ENCODE measurements at places on chromosomes 13 and 19.

DNA sequence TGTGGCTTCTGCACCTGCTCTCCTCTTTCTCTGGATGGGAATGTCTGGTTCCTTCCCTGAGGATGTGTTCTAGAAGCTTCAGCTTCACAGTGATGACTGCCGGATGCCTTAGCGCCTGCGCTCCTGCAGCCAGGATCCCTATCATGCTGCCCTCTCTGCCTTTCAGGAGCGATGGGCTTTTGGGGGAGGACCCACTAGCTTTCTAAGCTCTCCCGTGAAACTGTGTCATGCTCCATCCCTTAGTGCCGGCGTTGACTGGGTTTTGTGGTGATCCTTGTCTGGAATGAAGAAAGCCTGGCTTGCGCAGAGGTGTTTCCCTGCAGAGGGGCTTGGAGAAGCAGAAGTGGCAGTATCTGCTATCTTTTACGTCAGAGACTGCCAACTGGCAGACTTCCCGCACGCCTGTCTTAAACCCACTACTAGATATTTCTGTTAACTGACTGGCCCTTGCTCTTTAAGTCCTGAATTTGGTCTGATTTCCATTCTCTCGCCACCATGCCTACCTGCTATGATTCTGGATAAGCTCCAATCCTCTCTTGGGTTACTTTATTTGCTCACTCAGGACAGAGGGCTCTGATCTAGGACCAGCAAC, 3.8 kb upstream of the KMT2B start:
- DNase-seq, result no peak

GRCh38 chr19:46784262-46785053, 3.9 kb downstream of the SLC1A5 start:
- peak; percentile 96 for DNase-seq

- DNase-seq, result no peak
These were observed 29.1 kb downstream of the PLEKHJ1 start for GRCh38 chr19:2207008-2207407.

DNA sequence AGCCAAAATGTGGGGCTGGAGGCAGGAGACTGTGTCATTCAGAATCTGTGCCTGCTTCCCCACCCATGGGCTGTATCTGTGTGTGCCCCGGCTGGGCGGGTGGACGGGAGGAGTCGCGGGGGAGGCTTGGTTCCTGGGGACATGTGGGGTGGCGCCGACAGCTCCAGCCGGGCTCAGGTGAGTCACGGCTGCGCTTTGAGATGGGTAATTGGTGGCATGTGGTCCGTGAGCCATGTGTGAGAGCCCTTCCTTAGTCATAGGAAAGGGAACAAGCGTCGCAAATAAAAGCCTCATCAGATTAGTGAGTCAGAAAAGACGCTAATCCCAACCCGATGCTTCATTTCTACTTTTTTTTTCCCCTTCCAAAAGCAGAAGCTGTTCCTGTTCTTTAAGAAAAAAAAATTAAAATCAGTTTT, 118.6 kb upstream of the ZNF536 start:
- no peak for DNase-seq

GRCh38 chr19:40348961-40349507, 539 bp downstream of the PLD3 start:
- peak; percentile 28 for DNase-seq

DNA sequence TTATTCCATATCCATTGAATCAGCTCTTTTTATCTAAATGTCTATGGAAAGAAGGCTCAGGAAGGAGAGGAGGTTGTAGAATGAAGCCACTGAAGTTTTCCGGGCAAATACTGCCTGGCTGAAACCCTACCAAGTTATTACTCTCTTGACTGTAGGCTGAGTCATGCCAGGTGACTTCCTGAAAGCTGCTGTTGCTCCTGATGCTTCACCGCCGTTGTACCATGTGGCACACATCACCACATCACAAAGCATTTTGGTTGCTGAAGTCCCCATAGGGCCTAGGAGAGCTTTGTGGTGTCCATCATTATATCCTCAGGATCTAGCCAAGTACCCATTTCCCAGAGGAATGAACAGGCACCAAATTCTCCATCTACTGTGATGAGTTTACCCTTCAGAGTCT, 11.1 kb upstream of the TDRD12 start:
- DNase-seq, result no peak

- no peak for DNase-seq
These were observed 111.1 kb downstream of the LACC1 start for GRCh38 chr13:43990829-43991228.

DNA sequence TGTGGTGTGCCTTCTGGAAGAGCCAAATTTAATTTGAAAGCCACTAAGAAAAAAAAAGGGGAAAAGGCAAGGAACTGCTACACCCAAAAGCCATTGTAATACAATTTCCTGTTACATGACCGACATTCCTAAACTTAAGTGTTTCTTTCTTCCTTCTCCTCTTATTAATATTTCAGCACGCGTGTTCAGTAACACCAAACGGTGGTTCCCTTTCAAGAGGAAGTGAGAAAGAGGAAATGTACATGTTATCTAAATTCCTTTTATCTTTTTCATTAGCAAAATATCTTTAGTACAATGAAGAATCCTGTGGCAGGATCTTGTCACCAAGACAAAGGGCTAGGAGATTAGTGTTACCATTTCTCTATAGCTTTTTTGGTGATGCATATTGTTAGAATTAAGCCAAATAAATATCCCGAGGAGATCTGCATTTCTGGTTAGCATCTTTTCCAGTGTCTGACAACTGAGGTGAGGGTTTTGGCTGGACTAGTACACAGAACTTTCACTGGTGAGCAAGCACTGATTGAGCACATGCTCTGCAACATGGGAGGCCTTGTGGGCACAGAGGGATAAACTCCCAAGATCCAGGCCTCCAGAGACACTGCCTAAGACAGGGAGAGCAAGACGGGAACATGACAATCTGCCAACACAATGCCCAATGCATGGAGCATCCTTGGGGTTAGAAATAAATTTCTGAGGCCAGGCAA, 22.1 kb downstream of the LATS2 start:
- DNase-seq, result no peak

DNA sequence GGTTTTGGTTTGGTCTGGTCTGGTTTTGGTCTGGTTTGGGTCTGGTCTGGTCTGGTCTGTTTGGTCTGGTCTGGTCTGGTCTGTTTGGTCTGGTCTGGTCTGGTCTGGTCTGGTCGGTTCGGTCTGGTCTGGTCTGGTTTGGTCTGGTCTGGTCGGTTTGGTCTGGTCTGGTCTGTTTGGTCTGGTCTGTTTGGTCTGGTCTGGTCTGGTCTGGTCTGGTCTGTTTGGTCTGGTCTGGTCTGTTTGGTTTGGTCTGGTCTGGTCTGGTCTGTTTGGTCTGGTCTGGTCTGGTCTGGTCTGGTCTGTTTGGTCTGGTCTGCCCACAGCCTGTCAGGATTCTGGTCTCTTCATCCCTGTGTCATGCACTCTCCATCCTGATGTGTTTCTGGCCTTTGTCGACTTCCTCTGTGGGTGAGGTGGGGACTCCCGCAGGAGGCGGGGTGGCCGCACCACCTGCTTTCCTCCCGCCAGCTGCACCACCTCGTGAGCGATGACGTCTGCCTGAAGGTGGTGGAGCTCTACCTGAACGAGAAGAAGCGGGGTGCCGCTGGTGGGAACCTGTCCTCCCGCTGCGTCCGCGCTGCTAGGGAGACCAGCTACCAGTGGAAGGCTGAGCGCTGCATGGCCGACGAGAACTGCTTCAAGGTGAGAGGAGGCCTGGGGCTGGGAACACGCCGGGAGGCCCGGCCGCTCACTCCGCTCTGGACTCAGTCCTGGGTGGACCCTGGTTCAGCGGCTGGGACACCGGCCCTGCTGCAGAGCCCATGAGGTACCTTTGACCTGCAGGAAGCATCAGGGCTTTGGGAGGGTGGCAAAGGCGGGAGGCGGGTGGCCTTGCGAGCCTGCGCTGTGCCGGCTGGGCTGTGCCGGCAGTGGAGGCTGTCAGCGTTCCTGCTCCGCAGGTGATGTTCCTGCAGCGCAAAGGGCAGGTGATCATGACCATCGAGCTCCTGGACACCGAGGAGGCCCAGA, 12.9 kb upstream of the F2RL3 start:
- DNase-seq, result no peak

DNA sequence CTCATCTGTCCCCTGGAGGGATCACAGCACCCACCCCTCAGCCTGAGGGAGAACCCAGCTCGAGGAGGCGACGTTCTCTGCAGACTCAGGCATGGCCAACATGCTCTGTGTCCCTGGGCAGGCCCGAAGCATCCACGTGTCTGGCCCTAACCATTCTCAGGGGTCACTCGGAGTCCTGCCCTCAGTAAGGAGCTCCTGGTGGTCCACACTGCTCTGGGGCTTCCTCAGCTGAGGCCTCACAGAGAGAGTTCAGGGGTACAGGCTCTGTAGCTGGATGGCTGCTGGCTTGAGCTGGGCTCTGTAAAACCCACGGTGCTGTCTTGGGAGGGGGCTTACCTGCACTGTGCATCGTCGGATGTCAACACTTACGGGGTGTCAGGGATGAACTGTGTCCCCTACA, 4.4 kb upstream of the SIGLEC8 start:
- DNase-seq, result no peak

GRCh38 chr19:10334588-10335351, 1.4 kb upstream of the RAVER1 start:
- peak; percentile 85 for DNase-seq

DNA sequence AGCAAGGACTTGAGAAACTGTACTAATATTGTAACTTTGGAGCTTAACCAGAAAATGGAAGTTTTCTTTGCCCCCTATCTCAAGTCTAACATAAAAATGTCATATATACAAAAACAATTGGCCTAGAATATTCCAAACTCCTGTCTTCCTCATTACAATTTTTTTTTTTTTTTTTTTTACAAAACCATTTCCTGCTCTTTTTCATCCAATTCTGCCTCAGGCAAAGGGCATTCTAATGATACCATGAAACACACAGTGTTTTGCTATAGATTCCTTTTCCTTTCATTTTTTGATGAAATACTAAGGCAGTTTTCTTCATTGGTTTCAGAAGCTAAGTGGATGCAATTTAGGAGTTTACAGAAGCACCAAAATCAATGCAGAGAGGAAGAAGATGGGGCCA, 119.7 kb downstream of the LHFPL6 start:
- no peak for DNase-seq

- DNase-seq, result no peak
These were observed 41.8 kb downstream of the RNASEH2B start for GRCh38 chr13:50951366-50951765.

DNA sequence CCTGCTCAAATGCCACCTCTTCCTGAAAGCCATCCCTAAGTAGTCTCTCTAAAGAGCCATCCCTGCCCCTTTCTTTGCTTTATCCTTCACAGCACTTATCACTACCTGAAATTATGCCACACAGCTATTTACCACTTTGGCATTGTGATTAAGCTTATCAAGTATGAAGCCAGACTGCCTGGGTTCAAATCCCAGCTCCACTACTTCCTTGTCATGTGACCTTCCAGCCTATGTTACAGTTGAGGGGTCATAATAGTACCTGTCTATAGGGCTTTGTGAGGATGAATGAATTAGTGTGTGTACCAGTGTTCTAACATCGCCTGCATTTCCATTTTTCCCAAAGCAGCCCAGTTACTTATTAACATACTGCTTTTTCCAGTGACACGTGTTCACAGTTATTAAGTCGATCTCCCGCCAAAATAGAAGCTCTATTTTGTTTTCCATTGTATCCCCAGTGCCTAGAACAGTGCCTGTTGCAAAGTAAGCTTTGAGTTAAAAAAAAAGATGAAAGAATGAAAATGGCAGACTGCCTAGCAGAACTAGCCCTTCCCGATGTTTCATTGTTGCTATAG, 32.8 kb downstream of the ZSWIM9 start:
- no peak for DNase-seq

GRCh38 chr13:32824675-32825074, 191.5 kb upstream of the KL start:
- DNase-seq, result no peak

DNA sequence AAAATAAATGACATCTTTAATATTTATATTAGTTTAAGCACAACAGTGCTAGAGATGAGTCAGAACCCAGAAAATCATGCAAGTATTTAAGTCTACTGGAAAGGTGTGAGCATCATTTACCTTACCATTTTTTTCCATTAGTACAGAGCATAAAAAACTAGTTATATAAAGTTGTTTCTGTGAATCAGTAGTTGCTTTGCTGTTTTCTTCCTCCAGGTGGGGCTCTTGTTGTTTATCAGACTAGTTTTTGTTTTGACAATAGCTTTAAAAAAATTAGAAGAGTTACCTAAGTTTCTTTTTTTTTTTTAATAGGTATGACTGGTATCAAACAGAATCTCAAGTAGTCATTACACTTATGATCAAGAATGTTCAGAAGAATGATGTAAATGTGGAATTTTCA, 12.7 kb downstream of the SUGT1 start:
- no peak for DNase-seq

DNA sequence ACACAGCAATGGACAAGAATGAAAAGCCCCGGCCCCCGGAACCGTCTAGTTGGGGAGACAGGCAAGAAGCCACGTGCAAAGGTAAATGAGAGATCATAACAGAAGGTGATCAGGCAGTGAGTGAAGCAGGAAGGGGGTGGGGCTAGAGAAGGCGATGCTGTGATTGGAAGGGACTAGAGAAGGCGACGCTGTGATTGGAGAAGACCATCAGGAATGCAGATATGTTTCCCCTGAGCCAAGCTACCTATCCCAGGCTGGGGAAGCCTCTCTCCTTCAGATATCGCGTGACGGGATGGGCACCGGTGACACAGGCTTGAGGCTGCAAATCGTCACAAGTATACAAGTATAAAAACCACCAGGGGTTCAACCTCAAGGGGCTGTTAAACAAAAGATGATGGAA, 21.8 kb downstream of the DCAF15 start:
- DNase-seq, result no peak

GRCh38 chr19:6735181-6735911, 2.0 kb downstream of the GPR108 start:
- no peak for DNase-seq

- no peak for DNase-seq
These were observed 17.4 kb upstream of the ZNF543 start for GRCh38 chr19:57302727-57303401.

GRCh38 chr19:731000-731399, 19.9 kb upstream of the MISP start:
- no peak for DNase-seq

DNA sequence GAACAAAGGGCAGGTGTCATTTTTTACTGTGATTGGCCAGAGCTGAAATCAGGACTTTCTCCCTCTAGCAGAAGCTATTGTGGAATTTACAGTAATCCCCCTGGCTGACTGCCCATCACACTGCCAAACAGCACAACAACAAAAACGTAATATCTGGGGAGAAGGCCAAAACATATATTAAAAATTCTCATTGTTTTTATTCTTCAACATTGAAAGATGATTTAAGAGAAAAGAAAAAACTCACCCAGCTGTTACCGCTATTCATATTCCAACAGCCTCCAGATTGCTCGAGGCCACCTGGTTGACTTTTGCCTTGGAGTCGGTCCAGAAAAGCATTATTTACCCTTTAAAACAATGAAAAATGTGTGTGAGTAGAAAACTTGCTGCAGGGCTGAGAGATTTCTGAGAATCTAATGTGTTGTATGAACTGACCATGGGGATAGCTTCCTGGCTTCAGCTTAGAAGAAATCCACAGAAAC, 97.2 kb downstream of the EPSTI1 start:
- peak; percentile 57 for DNase-seq
